ENCODE measurements at places on chromosomes 2 and 18.

GRCh38 chr2:2325516-2325915, 5.6 kb downstream of the MYT1L start:
- DNase-seq, result no peak

- no peak for DNase-seq
These were observed 22.1 kb downstream of the FIGN start for GRCh38 chr2:163713534-163714311.

DNA sequence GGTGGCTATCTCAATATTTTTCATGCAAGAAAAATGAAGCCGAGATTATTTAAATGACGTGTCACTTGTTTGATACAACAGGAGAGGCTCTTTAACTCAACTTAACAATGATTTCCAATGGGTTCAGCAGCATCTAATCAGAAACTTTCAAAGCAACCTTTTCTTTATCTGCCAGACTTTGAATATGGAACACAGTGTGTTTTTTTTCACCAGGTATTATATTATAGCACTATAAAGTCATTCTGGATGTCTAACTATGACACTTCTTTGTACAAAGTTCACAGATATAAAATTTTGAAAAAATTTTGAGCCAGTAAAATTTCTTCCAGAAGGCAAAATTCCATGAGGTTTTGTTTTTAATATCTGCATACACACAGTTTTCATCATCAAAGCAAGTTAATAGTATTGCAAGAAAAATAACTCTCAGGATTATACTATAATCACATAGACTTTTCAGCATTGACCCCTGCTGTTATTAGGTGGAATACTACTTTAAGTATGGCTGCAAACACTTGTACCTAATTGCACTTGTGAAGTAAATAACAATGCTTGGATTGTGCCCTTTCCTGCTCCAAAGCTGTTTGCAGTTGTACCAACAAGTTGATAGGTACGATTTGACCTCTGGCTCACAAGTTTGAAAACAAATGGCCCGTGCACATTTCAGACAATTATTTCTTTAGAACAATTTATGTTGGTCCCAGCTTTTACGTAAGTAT, 44.0 kb upstream of the DSG1 start:
- DNase-seq, result no peak

DNA sequence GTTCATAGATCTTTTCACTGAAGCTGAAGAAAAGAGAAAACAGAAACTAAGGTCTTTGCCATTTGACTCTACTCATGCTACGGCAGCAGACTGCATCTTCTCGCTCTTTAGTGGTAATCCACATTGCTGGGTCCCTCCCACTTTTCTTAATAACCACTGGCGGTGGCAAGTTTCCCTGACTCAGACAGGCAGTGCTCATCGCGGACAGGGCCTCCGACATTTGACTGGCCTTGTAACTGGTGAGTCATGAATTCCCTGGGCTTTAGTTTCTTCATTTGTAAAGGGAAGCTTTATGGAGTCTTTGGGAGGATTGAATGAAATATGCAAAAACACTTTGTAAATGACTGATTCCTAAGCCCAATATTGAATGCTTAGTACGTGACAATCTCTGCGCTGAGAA, 238.2 kb upstream of the RBBP8 start:
- DNase-seq, result no peak

DNA sequence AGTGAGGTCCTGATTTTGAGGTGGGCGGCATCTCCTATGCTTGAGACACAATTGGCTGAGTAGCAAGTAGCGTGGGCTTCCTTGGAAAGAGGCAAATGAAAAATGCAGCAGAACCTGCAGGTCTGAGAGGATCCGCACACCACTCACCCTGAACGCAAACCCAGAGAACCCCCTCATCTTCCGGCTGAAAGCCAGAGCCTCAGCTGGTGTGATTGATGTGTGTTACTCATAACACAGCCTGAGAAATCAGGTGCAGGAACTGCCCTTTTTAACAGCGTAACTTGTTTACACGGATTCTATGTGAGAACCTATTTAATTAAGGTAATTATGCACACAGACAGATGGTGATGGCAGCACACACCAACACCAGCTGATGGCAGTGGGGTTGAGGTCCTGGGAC, 123.4 kb downstream of the MRO start:
- no peak for DNase-seq

Measured in KBM-7 (cell line).